Astrocyte (in vitro differentiated cells and primary cell): ENCODE measurements at places on chromosomes 3 and 15.

DNA sequence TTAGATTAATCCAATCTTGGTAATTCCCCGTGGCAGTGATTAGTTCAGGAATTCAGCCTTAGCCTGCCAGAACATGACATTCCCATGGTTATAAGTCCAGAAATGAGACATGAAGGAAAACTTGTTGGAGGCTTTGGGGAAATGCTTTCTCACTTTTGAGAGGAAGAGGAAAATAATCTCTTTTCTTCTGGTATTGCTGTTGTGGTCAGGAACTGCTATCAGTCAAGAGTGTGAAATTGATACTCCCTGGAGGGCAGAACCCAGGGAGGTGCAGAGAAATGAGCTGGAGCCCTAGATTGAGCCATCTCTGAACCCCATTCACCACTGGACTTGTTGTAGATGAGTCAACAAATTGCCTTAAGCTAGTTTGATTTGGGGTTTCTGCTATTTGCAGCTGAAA, 38.6 kb upstream of the APH1B start:
- peak; percentile 86 for DNase-seq

DNA sequence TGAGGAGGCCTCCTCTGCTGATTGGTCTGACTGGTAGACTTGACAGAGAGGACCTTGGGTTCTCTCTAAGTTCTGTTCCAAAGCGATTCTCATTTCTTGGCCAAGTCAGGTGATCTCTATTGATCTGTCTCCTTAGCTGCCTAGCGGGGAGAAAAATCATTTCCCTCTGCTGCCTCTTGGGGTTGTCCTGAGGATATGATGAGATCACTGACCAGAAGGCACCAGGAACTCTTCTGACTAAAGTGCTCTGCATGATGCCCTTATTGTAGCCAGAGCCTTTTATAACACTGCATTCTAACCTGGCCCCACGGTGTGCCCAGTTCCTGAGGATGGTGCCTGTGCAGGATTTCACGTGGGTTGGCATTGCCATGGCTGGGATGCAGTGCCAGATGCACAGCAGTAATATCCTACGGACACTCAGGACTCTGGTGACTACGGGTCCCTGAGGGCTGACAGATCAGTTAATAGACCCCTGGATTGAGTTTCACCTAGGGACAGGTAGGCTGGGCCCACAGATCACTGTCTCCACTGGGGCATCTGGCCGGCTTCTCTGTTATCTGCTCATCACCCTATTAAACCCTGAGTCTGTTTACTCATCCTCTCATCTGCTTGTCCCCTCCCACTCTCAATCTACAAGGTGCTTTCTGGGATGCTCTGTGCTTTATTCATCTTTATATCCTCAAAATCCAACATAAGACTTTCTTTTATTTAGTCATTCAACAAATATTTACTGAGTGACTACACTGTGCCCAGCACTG, 3.9 kb upstream of the HEG1 start:
- no peak for DNase-seq

DNA sequence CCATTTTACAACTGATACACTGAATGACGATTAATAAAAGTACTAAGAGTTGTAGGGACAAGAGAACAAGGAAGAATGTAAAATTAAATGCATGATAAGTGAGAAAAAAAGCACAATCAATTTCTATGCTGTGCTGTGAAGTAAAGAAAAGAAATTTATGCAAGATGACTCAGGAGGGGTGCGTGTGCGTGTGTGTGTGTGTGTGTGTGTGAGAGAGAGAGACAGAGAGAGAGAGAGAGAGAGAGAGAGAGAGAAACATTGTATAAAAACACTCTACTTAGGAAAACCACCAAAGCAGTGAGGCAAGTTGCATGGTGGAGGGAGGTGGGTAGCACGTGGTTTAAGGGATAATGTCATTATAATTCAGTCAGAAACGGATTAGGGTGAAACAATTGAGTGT, 580.8 kb upstream of the ALCAM start:
- peak; percentile 43 for DNase-seq

DNA sequence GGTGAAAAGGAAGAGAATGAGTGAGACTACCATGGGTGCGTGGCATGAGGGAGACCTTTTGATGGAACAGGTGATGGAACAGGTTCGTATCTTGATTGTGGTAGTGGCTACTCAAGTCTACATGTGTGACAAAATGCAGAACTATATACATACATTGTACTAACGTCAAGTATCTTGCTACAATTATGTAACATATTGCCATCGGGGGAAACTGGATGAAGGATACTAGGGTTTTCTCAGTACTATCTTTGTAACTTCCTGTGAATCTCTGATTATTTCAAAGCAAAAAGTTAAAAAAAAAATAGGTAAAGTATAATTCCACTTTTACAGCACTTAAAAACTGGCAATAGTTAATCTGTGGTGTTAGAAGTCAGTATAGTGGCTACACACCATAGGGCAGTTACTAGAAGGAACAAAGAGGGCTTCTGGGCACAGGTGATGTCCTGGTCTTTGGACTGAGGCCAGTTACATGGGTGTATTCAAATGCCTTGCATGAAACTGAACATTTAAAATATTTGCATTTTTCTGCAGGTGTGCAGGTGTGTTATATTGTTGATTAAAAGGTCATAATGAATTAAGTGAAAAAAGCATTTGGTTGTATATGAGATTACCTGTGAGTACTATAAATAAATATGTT, 61.4 kb downstream of the LRRK1 start:
- no peak for DNase-seq

GRCh38 chr15:62868507-62868906, 174.0 kb upstream of the TPM1 start:
- no peak for DNase-seq

GRCh38 chr15:99142562-99142961, 37.7 kb downstream of the SYNM start:
- DNase-seq: no peak

- DNase-seq: no peak
Measured at GRCh38 chr15:26773917-26774316, 1.1 kb upstream of the GABRB3 start.

- DNase-seq: no peak
Measured at GRCh38 chr3:10145685-10146084, 4.1 kb downstream of the VHL start.

DNA sequence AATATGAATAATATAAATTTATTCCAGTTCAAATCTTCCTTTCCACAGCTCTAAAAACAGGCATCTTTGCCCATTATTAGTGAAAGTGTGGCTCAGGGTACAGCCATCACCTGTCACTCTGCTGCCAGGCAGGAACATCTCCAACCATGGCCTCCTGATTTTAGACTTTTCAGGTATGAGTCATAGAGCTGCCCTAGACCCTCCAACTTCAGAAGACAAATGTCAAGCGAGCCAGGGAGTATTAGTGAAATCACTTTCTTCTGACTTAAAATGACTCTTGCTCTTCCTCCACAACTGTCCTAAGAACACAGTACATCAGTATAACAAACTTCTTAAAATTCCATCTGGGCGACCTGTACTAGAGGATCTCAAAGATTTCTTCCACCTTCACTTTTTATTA, 78.1 kb upstream of the AKAP13 start:
- DNase-seq: no peak

- DNase-seq: peak; percentile 91
Measured at GRCh38 chr3:156818890-156819289, 7.3 kb upstream of the LEKR1 start.

DNA sequence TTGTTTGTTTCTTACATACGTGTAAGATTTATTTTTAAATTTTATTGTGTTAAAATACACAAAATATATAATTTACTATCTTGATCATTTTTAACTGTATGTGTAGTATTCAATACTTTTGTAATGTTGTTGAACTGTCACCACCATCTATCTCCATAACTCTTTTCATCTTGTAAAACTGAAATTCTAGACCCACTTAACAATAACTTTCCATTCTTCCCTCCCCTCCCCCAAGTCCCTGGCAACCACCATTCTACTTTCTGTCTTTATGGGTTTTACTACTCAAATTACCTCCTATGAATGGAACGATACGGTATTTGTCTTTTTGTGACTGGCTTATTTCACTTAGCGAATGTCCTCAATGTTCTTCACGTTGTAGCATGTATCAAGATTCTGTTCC, 262.1 kb upstream of the CHRM5 start:
- no peak for DNase-seq

- DNase-seq: no peak
Measured at GRCh38 chr3:27146786-27147185, 222.4 kb downstream of the NEK10 start.

DNA sequence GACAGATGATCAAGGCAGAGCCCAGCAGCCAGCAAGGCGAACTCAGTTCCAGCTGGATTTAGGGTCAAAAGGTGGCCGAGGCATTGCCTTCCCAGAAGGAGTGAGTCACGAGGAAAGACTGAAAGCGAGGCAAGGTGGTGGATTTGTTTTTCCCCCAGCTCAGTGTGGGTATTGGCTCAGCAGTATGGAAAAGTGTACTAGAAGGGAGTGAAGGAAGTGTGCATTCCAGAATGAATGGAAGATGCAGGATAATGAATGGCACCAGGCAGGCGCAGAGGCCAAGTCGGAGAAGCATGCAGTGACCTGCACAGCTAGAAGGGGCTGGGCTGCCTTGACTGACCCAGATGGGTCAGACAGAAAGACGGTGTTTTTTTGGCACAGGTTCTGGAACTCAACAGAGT, 46.3 kb downstream of the FOXP1 start:
- DNase-seq: peak; percentile 99

GRCh38 chr3:194135516-194135805, 487 bp upstream of the HES1 start:
- no peak for DNase-seq

DNA sequence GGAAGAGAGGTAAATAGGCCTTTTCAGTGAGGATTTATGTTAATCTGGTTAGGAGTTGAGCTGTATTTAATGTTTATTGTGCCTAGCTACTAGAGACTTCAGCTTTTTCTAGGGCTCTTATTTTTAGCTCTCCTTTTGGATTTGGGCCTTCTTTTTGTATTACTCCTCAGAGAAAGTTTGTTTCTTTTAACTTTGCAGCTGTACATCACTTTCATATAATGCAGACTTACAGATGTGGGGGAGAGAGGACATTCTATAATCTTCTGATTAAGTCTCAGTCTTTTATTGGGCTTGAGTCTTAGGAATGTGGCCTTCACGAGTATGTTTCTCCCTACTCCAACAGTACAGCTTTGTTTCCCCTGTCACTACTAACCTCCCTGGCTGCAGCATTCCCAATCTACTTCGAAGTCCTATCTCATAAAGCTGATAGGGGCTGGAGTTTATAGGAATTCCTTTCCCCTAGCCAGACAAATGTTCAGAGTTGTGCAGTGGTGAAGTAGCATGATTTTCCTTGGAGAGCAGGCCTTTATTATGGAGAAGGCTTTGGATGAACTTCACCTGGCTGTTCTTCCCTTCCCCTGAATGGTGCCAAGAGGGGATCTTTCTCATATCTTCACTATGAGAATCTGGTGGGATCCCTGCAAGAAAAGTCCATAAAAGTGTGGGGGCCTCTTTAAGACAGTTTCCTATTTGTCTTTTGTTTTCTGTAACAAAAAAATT, 82.2 kb upstream of the CBLB start:
- no peak for DNase-seq

DNA sequence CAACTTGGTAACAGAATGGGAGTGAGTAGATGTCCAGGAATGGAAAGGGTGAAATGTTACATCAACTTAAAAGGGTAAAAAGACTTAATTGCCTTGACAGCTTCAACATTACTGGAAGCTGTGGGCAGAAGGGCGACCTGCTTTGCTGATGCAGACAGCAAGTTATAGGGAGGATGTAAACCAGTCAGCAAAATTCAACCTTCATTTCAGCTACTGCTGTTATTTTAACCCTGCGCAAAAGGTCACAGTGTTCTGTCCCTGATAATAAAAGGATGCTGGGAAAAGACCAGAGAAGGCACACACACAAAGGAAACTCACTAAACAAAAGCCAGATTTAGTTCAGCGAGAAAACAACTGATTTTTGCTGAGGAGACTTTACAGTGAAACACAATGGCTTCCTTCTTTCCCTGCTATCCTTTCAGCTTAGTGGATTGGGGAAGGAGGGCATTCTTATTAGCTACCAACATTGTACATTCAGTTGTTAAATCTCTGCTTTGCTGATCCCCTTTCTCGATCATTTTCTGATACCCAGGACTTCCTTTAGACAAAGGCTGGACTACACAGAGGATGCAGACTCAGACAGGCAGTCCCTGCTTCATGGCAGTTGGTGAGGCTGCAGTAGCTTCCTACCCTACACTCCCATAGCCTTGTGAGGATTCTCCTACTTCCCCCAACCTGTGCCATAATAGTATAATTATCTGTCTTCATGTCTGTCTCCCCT, 62.0 kb downstream of the P3H2 start:
- DNase-seq: peak; percentile 94

- DNase-seq: peak; percentile 75
Measured at GRCh38 chr15:59553879-59554735, 57.5 kb upstream of the GCNT3 start.

GRCh38 chr3:97830638-97831037, 8.8 kb downstream of the CRYBG3 start:
- DNase-seq: no peak

DNA sequence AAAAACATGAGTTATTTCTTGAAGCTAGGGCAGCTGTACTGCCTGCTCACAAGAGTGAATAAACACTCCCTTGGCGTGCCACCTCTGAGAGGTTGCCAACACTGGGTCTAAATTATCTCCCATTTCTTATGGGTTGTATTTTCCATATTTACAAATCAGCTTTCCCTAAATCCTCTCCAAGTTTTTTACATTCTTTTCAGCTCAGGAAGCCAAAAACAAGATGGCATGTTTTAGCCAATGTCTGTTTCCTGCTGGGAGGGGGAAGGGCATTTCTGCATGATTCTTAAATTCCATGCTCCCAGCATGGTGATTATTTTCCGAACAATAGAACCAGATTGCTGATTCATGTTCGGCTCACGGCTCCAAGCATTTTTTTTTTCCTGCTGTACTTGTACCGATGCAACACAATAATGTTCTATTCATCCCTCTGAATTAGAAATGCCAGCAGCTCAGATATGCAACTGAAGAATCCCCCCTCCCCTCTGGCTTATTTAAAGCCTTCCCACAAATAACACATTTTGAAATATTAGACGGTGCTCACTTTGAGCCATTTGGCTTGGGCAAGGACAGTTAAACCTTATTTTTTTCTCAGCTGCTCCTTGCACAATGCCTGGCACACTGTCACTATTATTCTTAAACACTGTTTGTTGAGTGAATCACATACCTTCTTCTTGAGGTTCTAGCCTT, 252.5 kb downstream of the THRB start:
- peak; percentile 82 for DNase-seq

GRCh38 chr3:87796137-87796842, 262.5 kb downstream of the CGGBP1 start:
- DNase-seq: no peak

- DNase-seq: no peak
Measured at GRCh38 chr15:93071469-93071936, 17.5 kb downstream of the RGMA start.
